ENCODE measurements at places on chromosomes 1 and 21.
A peak's percentile ranks its signal among the peaks of the same experiment; 100 is the strongest.

DNA sequence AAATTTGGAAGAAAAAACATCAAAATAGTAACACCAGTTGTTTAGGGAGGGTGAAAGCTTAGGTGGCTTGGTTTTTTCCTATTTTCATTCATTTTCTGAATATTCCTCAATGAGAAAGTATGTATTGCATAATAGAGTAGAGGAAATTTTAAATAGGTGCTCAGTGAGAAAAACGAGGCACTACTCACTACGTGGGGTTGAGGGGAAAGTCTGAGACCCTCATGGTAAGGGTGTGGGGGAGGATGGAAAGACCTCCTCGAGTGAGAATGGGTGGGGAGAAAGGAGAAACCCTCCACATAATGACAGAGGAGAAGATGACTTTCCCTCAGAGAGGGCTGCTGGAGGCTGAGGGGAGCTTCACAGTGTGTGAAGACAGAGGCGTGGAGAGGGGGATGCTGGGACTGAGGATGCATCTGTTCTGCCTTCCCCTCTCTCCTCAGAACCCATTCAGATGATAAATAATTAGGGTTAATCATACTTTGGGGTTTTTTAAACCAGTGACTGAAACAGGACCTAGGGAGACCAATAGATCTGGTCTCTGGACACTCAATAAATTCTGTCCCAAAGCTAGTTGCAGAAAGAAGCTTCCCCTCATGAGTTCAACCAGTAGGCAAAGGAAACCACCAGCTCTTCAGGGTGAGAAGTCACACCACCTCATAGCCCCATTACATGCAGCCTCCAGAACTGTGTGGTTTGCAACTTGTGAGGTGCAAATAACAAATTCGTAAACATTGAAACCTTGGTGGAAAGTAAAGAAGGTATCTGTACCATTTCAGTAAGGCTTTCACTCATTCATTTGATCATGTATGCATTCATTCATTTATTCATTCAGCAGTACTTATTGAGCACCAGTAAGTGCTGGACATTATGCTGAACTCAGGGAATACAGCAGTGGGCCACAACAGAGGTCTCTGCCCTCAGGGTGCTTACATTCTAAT is 17.1 kb downstream of the SLAMF7 start:
- DNase-seq: peak; percentile 74

DNA sequence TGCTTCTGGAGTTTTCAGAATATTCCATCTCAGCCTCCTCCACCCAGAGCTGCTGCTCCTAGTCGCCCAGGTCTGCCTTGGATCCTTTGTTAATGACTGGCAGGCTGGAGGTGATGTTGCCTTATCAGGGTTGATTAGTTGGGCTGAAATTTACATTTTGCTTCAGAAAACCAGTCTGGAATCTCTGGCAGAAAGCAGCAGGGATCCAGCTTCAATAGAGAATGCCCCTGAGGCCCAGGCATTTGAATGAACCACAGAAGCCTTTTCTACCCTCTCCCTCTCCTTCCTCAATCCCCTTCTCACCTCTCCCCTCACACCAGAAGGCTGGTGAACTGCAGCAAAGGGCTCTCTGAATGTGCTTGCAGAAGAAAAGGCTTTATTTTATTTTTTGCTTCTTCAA is 83.2 kb downstream of the PLXNA2 start:
- no peak for DNase-seq

- no peak for DNase-seq
Observed at GRCh38 chr21:41684381-41685245, 82.2 kb downstream of the RIPK4 start.

DNA sequence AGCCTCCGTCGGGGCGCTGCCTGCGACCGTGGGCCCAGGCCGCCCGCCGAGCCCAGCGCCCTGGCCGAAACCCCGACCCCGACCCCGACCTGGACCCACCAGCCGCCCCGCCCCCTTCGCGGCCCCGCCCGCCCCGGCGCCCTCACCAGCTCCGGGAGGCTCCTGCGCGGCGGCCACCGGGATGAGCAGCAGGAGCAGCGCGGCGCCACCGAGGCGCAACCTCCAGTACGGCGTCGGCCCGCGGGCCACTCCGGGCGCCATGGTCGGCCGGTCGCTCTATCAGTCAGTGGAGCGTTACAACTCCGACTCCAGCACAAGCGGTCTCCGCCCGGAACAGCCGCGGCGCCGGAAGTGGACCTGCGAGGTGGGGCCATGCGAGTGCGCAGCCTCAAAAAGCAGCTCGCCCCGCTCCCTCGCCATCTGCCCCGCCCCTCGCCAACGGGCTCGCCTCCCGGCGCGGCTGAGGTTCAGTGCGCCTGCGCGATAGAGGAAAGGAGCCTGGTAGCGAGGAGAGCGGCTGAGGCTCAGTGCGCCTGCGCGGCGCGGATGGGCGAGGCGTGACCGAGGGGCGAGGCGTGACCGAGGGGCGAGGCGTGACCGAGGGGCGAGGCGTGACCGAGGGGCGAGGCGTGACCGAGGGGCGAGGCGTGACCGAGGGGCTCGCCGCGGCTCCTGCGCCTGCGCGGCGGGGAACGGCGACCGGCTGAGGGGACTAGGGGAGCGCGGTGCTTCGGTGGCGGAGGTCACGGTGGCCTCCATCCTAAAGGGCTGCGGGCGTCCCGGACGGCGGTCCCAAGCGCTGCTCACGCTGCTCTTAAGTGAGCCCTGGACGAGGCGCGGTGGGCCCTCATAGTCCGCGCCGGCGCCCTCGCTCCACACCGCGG is at the start of gene PTTG1IP:
Gene PTTG1IP (minus strand): TSS at position 335 of the 884 bp plus-strand sequence. CDS start 74 bp downstream, at position 261.
- peak; percentile 99 for DNase-seq

GRCh38 chr1:199463521-199464127 is 563.9 kb upstream of the NR5A2 start:
- no peak for DNase-seq

DNA sequence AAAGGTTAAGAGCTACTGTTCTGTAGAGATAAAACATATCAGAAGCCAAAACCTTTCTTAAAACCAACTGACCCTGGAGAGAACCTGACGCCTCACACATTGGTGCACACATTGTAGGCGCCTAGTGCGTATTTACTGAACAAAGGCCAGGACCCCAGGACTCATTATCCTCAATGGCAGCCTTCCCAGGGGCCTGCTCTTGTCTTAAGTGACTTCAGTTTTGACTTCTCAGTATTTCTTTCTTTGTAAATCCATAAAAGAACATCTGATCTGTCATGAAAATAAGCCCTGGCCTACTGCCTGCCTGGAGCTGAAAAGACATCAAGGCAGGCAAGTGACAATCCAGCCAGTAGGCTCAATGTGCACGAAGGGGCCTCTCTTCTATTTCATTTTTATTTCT is 27.6 kb downstream of the ABCA4 start:
- no peak for DNase-seq

GRCh38 chr1:114286960-114287359 is 133.3 kb upstream of the SYT6 start:
- DNase-seq: no peak

- no peak for DNase-seq
Observed at GRCh38 chr1:11990303-11991032, 10.2 kb downstream of the MFN2 start.

GRCh38 chr1:100323419-100324106 is 28.7 kb upstream of the CDC14A start:
- no peak for DNase-seq

- DNase-seq: no peak
Observed at GRCh38 chr1:115073298-115074087, 15.8 kb downstream of the TSPAN2 start.

DNA sequence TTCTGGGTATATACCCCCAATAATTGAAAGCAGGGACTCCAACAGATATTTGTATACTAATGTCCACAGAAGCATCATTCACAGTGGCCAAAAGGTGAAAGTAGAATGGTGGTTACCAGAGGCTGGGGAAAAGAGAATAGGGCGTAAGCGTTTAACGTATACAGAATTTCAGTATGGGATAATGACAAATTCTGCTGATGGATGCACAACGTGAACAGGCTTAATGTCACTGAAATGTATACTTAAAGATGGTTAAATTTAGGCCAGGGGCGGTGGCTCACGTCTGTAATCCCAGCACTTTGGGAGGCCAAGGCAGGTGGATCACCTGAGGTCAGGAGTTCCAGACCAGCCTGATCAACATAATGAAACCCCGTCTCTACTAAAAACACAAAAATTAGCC is 4.4 kb upstream of the NFYC start:
- no peak for DNase-seq

DNA sequence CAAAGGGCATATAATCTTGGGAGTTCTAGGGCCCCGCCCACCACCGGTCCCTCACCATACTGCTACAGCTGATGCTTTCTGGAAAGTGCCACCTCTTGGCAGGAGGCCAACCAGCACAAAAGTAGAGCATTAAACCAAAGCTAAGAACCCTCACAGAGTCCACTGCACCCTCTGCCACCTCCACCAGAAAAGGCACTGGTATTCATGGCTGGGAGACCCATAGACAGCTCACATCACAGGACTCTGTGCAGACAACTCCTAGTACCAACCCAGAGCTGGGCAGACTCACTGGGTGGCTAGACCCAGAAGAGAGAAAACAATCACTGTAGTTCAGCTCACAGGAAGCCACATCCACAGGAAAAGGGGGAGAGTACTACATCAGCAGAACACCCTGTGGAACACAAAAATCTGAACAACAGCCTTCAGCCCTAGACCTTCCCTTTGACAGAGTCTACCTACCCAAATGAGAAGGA is 10.8 kb downstream of the THEM4 start:
- peak; percentile 26 for DNase-seq

GRCh38 chr1:31434101-31434871 is 21.3 kb downstream of the SERINC2 start:
- DNase-seq: no peak

DNA sequence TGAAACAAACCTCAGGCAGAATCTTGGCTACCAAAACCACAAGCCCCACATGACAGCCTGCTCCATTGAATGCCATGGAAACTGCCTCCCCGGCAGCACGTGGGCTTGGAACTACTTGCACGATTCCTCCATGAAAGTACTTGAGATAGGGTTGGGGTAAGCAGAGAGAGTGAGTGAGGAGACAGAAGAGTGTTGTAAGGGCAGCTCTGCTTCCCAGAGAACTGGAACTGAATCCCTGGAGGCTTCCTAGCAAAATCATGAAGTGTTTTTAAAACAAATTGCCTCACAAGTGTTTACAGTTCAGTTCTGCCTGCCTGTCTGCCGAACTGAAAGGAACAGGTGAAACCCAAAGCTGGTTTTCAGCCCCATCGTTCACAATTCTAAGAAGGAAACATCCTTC is 35.3 kb upstream of the DNASE2B start:
- DNase-seq: no peak

- DNase-seq: no peak
Observed at GRCh38 chr1:96703186-96703585, 18.4 kb upstream of the PTBP2 start.

DNA sequence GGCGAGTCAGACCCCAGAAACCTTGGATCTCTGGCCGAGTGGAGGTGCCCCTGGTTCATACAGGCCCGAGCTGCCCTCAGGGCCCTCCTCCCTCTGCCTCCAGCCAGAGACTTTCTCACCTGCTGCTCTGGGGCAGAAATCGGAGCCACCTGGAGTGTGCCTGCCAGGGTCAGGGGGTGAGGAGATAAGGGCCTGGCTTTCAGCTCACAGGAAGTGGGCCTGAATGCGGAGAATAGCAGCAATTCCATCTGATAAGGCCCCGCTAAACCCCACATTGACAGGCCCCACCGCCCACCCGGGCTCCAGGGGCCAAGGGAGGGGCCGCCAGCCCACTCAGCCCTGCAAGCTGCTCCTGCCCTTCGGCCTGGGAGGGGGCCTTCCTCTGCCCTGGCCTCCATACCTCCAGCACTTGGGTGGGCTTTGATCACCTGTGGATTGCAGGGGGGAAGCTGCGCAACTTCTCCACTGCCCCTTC is 123.7 kb upstream of the ARHGEF16 start:
- no peak for DNase-seq

DNA sequence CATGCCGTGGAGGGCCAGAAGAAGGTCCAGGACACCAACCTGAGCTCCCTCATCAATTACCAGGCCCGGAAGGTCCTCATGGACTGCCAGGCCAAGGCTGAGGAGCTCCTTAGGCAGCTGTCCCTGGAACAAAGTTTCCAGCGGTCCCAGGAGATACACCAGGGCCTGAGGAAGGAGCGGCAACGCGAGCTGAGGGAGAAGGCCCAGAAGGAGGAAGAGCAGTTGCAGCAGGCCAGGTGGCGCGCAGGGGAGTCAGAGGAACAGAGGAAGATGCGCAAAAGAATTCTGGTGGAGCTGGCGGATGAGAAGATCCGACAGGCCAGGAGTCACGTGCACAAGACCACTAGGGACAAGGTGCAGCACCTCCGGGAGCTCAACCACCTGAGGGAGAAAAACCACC is 1.5 kb downstream of the CCDC185 start:
- DNase-seq: no peak

- no peak for DNase-seq
Observed at GRCh38 chr1:56424744-56425493, 154.4 kb downstream of the PLPP3 start.

- peak; percentile 50 for DNase-seq
Observed at GRCh38 chr1:223129229-223129901, 13.7 kb downstream of the TLR5 start.

DNA sequence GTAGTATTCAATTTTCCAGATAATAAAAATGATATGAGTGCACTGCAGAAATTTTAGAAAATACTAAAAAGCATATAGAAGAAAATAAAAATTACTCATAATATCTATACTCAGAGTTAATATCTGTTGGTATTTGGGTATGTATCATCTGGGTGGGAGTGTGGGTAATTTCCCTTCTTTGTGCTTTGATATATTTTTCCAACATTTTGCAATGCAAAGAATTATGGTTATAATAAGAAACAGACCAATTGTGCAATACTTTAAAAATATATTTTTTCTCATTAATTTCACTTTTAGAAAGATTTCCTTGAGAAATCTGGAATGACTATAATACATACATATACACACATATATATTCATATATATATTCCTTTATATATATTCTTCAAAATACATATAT is 665.7 kb downstream of the ADGRL2 start:
- no peak for DNase-seq

GRCh38 chr1:58724483-58724882 is 24.6 kb upstream of the MYSM1 start:
- no peak for DNase-seq

DNA sequence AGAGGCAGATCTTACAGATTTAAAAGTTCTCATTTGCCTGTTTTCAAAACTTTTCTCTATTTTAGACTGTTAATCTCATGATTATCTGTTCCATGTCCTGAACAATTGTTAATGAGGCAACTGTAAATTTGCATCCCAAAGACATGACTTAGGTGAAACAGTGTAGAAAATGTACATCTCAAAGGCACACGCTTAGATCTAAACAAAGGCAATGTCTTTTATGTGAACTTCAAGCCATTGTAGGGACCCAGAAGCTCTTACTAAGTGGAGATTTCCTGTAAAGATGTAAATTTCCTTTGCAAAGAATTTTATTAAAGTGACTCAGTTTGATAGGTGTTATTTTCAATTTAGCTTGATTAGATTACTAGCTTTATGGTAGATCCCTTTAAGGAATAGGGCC is 125.2 kb upstream of the F3 start:
- DNase-seq: no peak
